Colonic mucosa (tissue), 4 donors: ENCODE measurements at places on chromosomes 7 and 10. TPM values are rescaled to one million over a fixed set of nuclear protein-coding genes. Genes with fewer than 3 reads are reported as not detected.

DNA sequence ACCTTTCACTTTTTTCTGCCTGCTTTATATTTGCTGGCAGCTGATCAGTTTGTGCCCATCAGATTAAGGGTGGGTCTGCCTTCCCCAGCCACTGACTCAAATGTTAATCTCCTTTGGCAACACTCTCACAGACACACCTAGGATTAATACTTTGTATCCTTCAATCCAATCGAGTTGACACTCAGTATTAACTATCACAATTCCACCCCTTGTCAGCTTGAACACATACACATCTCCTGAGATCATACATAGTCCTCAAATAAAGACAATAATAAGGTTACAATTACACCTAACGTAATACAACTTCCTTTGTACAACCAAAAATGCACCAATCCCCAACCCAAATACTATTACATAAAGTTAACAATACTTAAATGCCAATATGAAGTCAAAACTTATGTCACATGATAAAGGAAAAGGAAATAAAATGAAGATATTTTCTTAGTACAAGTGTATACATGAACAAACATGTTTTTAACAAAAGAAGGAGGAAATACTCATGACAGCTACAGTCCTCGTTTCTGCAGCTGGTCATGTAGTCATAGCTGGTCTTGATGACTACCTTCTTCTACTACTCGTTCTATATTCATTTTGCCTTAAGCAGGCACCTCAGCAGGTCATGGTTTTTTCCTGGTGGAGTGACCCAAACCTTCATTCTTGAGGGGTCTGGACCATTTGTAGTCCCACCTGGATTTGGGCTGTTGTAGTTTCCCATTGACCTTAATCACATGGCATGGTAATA lies 96.7 kb upstream of the CABCOCO1 start:
- H3K27ac ChIP-seq, result no peak overlapping the region
- H3K4me3 ChIP-seq, result no peak overlapping the region
- H3K4me1 ChIP-seq, result no peaks in the 10 kb centered on the region

- H3K4me1 ChIP-seq, result no peaks in the 10 kb centered on the region
- H3K36me3 ChIP-seq, result no peaks in the 10 kb centered on the region
- no peaks in the 10 kb centered on the region for H3K27me3 ChIP-seq
- H3K27ac ChIP-seq, result no peak overlapping the region
These were observed 20.6 kb upstream of the SLC13A1 start for GRCh38 chr7:123220396-123220795.

GRCh38 chr10:61842755-61843497 lies 58.6 kb upstream of the ARID5B start:
- no peaks in the 10 kb centered on the region for H3K4me1 ChIP-seq
- no peak overlapping the region for H3K4me3 ChIP-seq
- H3K36me3 ChIP-seq, result no peaks in the 10 kb centered on the region
- H3K27ac ChIP-seq, result no peak overlapping the region

TCAF2 gene
- total RNA-seq, result 1.4 TPM

MYO3A gene
- total RNA-seq, result 1.4 TPM

- H3K27ac ChIP-seq, result no peak overlapping the region
- no peaks in the 10 kb centered on the region for H3K36me3 ChIP-seq
- DNase-seq, result no peak
- no peaks in the 10 kb centered on the region for H3K4me1 ChIP-seq
These were observed 400.9 kb upstream of the SEMA3D start for GRCh38 chr7:85587785-85588184.

DNA sequence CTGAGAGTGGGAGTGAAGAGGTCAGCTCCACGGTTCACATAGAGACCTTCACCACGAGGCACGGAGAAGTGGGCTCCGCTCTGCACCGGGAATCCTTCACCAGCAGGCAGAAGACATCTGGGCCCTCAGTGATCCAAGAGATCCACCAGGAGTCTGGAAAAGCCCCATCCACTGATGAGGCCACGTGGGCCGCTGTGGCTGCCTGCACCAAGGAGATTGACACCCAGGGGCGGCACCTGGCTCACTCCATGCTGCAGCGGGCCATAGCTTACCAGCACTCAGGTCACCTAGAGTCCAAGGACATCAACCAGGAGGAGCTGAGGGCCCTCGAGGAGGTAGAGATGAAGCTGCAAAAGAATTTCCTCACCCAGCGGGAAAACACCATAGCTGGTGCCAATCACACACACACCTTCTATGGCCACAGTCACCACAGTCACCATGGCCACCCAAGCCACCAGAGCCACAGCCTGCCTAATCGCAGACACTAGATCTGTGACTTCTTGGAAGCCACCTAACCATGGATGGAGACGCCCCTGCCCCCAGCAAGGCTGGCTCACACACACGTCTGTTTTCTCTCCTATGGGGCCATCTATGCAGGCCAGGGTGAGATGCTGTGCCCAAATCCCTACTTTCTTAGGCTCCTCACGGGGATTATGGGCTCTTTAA lies 694 bp downstream of the C10orf62 start:
- H3K27ac ChIP-seq, result no peak overlapping the region
- no peaks in the 10 kb centered on the region for H3K36me3 ChIP-seq
- no peak overlapping the region for H3K4me3 ChIP-seq
- no peak for DNase-seq
- no peaks in the 10 kb centered on the region for H3K27me3 ChIP-seq
- no peaks in the 10 kb centered on the region for H3K4me1 ChIP-seq

C10orf71 gene
- total RNA-seq, result not detected

DNA sequence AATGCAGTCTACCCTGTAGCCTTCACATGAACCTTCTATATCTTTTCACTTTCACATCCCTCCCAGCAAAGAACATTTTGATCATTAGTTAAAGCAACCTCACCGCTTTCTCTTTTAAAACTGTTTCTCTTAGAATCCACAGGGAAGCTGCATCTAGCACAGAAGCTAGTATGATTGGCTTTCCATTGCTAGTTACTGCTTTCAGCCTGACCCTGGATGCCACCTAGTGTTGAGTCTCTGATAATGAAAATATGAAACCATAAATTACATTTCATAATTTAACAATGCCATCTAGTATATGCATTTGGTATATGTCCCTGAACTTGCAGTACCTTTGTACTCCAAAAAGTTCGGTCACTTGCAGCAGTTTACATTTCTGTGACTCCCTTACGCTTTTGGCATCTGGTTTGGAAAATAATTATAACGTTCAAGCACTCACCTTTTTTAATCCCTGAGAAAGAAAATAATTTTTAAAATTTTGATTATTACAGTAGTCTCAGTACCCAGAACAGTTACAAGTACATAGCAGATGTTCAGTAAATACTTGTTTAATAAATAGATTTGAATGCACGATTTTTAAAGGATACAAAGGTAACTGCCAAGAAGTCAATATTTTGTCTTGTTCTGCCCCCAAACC lies 22.7 kb downstream of the CISD1 start:
- H3K27ac ChIP-seq, result no peak overlapping the region
- H3K4me1 ChIP-seq, result no peaks in the 10 kb centered on the region
- H3K4me3 ChIP-seq, result no peak overlapping the region
- no peaks in the 10 kb centered on the region for H3K27me3 ChIP-seq
- no peak for DNase-seq
- H3K36me3 ChIP-seq, result no peaks in the 10 kb centered on the region

GRCh38 chr10:44569193-44570091 lies 184.5 kb upstream of the CXCL12 start:
- no peak overlapping the region for H3K4me3 ChIP-seq
- DNase-seq, result no peak
- no peaks in the 10 kb centered on the region for H3K27me3 ChIP-seq

DNA sequence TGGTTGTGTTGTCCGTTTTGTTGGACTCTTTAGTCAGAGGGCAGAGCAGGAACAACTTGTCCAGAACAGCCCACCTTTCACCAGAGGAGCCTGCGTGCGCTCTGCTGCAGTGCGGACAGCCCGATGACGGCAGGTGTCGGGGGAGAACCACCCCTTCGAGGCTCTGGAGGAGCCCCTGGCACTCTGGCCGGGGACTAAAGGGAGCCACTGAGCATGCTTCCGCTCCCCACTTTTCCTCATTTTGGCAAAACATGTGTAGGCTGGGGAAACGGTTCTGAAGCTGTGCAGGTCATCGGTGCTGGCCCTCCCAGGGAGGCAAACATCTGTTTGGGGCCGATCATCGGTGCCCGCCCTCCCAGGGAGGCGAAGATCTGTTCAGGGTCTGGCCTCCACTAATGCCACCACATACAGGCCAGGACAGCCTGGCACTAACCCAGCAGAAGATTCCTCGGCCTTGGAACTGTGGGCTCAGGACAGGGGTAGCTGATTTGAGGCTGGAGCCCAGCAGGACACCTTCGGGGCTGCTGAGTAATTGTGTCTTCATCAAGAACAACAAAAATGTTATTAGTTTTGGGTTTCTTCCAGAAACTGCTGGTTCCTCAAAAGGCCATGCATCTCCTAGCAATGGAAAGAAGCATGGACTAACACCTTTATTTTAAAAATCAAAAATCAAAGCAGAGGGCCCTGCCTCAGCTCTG lies 124.4 kb upstream of the TCERG1L start:
- no peaks in the 10 kb centered on the region for H3K27me3 ChIP-seq
- no peak overlapping the region for H3K4me3 ChIP-seq
- H3K4me1 ChIP-seq, result no peaks in the 10 kb centered on the region

- H3K4me1 ChIP-seq, result peaks cover 7% of the 10 kb centered on the region
- DNase-seq, result no peak
- no peak overlapping the region for H3K27ac ChIP-seq
- H3K27me3 ChIP-seq, result no peaks in the 10 kb centered on the region
These were observed 10.7 kb downstream of the KMT2E start for GRCh38 chr7:105024734-105025133.

EEPD1 gene
- 10.0 TPM for total RNA-seq

GFRA1 gene
- total RNA-seq, result 4.9 TPM

- no peaks in the 10 kb centered on the region for H3K4me1 ChIP-seq
- DNase-seq, result no peak
- H3K4me3 ChIP-seq, result no peak overlapping the region
- no peak overlapping the region for H3K27ac ChIP-seq
These were observed 2.6 kb upstream of the ZNF853 start for GRCh38 chr7:6612819-6613218.

DNA sequence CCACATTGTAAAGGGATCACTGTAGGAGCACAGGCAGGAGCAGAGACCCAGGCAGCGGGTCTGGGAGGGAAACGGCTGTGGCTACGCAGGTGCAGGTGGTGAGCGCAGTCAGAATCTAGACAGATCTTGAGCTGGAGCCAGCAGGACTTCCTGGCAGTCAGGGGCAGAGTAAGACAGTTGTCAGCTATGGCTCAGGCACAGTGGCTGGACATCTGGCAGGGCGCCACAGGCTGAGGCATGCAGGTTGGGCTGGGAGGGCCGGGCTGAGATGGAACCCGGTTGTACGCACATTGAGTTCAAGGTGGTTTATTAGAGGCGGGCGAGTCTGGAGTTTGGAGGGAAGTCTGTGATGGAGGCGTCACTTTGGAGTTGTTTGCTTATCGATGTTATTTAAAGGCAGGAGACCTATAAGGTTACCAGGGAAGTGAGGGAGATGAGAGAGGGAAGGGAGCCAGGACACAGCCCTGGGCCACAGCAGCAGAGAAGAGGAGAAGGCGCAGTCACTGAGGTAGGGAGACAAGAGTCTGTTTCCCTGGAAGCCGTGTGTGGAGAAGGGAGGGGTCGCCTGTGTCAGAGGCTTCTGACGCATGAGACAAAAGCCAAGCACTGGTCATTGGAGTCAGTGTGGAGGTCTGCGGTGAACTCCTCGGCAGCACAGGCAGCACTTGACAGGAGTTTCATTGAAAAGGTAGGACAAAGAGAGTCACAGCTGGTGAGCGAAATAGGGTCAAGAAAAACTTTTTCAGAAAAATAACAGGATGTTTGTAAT lies 73.8 kb downstream of the LANCL2 start:
- peak; percentile 41 for DNase-seq
- H3K27ac ChIP-seq, result no peak overlapping the region
- no peaks in the 10 kb centered on the region for H3K27me3 ChIP-seq
- no peaks in the 10 kb centered on the region for H3K4me1 ChIP-seq
- H3K36me3 ChIP-seq, result no peaks in the 10 kb centered on the region

DNA sequence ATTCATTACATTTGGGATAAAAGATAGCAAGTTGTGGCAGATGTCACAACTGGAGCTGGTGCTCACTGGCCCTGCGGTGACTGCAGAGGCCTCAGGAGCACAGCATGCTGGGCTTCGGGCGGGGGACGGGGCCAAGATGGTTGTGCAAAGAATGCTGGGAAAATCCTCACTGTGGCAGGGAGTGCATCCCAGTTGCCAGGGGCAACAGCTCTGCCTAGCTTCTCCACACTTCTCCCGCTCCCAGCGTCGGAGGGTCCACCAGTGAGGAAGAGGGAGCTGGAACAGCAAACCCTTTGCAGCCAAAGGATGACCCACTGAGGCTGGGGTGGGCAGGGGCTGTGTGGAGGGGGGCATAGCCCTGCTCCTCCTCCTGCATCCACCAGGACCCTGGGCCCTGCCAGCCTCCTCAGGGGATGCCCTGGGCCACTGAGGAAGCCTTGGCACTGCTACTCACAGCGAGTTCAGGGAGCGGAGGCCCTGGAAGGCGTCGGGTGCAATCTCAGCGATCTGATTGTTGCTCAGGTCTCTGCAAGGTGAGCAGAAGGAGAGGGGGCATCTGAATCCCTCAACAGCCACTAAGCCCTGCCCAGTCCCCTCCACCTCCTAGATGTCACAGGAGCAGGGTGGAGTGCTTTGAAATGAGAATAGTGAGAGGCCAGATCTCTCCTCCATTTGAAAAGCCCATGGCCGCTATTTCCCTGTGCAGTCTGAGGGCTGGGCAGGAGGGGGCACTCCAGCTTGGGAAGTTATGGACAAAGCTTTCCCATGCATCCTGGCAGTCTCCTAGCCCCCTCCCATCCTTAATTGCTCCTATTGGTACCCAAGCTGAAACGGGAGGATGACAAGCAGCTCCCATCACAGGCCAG lies 126.5 kb downstream of the SLIT1 start:
- H3K4me1 ChIP-seq, result no peaks in the 10 kb centered on the region
- no peak overlapping the region for H3K4me3 ChIP-seq
- H3K36me3 ChIP-seq, result no peaks in the 10 kb centered on the region
- H3K27ac ChIP-seq, result no peak overlapping the region
- no peaks in the 10 kb centered on the region for H3K27me3 ChIP-seq

DNA sequence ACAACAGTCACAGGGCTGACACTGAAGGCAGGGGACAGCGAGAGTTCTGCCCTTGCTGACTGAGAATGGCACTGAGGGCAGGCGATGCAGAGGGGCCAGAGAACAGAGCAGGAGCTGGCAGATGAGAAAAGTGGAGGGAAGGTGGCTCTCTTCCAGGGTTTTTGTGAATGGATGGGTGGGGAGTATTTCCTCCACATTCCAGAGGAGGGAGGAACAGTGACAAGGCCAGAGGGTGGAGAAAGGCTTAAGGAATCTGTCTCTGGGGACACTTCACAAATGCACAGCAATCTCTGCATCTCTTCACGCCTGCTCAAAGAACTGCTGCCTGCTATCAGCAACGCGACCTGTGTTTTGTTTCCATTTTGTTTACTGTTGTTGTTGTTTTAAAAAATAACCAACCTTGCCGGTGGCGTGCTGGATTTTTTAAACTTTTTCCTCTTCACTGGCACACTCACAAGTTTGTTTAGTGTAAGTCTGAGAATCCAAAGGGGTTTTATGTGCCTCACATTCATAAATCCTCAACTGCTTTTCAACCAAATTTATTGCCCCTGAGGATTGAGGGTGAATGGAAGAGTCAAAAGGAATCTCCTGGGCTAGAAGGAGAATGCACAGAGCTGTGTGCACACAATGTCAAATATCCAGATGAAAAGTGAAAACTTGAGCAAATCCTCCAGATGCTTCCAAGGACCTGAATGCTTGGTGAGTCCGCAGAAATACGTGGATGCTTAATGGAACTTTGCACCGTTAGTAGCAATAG lies 129.3 kb downstream of the GLI3 start:
- H3K4me1 ChIP-seq, result no peaks in the 10 kb centered on the region
- no peak overlapping the region for H3K27ac ChIP-seq
- H3K36me3 ChIP-seq, result no peaks in the 10 kb centered on the region
- no peak overlapping the region for H3K4me3 ChIP-seq

- no peak overlapping the region for H3K27ac ChIP-seq
- H3K27me3 ChIP-seq, result no peaks in the 10 kb centered on the region
- H3K4me1 ChIP-seq, result peaks cover 4% of the 10 kb centered on the region
These were observed 5.5 kb downstream of the CHUK start for GRCh38 chr10:100223879-100224278.
